Activated gamma-delta T cell treated with anti-CD3 and anti-CD28 coated beads, Interleukin-2, amount 50 U/mL, for 16 hours (primary cell): ENCODE measurements at places on chromosomes 5 and 9.
A peak's percentile ranks its signal among the peaks of the same experiment; 100 is the strongest.

DNA sequence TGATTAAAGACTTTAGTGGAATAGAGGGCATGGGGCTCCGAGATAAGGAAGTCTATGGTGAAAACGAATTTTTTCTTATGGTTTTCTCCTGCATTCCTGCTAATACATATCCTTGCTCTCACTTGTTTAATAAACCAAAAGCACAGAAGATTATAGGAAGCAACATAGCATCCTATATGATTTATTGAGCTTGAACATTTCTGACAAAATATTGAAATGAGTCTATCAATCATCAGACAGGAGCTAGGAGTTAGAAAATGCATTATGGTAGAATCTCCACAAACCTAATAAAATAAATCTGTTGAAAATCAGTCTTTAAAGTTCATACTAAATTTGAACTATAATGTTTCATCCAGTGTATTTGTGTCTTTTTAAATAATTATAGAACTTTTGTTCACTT, 554.6 kb upstream of the RGMB start:
- no peak for DNase-seq

GRCh38 chr9:117763314-117763713, 59.1 kb downstream of the TLR4 start:
- no peak for DNase-seq

GRCh38 chr5:138351056-138351455, 1.4 kb upstream of the KDM3B start:
- no peak for DNase-seq

DNA sequence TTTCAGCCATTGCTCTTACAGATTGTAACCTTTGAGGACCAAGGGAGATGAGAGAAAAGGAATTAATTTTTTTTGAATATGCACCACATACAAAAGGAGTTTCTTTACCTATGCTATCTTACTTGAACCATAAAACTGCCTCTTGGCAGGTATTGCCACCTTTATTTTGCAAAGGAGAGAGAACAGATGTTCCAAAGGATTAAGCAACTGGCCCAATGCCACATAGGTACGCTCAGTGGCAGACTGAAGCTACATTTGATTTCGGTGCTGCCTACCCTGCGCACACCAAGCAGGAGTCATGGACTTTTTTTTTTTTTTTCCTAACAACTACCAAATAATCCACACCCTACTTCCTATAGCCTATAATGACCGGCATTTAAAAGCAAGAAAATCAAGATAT, 43.1 kb downstream of the SAXO1 start:
- DNase-seq, result no peak

GRCh38 chr5:132001647-132002561, 9.6 kb downstream of the ACSL6 start:
- no peak for DNase-seq

- DNase-seq, result no peak
Observed at GRCh38 chr9:8857926-8858595, 1058.5 kb upstream of the DMAC1 start.

GRCh38 chr5:116361171-116361967, 213.3 kb downstream of the SEMA6A start:
- no peak for DNase-seq

GRCh38 chr9:23361096-23361495, 464.9 kb downstream of the ELAVL2 start:
- DNase-seq, result no peak

DNA sequence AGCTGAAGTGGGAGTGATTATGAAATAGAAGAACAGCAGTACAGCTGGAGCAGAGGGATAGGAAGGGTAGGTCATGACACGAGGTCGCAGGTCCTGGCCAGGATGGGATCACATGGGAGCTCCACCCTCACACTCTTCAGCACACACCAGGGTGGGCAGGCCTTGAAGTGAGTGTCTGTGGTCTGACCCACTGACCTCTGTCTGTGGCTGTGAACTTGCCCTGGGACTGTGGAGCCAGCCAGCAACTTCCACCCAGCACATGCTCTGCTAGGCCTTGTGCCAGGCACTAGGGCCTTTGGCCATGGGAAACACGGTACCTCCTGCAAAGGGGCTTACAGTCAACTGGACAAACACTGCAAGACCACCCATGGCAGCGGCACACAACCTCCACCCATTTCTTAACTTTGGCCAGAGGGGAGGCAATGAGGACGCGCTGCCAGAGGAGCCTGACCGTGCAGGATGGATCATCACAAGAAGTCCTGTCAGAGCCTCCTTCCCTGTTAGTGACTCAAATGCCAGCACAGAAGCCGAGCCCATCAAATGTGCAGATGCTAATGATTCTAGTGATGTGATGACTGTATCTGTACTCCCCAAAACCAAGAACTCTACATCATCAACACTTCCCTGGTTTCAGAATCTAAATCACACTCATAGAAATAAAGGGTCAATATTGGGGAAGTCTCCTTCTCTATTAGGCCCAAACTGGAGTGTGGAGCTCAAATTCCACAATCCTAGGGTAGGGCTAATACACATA, 113.6 kb downstream of the DPYSL3 start:
- no peak for DNase-seq

DNA sequence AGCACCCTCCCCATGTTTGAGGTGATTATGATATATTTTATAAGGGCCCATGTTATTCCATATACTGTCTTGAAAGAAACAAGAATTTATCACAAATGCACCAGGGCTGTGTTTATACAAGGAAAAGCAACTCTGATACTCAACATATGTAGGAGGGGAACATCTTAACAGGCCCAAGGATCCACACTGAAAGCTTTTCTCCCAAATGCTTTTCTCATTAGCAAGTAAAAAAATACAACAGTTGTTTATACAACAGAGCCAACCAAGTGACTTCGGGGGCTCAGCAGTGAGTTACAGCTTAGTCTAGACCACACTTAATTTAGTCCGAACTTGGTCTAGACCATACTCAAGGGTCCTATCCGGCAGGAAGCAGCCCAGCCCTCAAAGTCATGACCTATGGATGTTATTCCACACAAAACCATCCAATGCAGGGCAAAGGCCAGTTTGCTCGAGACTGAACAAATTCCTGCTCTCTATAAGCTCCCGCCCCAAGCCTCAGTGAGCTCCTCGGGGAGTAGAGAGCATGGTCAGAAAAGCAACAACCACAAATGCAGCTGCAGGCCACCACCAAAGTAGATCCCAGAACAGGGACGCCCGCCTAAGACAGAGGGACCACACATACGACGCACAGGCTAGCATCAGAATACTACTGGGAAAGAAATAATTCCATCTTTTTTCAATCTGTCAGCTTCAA, 6.8 kb downstream of the GZMK start:
- DNase-seq, result no peak

DNA sequence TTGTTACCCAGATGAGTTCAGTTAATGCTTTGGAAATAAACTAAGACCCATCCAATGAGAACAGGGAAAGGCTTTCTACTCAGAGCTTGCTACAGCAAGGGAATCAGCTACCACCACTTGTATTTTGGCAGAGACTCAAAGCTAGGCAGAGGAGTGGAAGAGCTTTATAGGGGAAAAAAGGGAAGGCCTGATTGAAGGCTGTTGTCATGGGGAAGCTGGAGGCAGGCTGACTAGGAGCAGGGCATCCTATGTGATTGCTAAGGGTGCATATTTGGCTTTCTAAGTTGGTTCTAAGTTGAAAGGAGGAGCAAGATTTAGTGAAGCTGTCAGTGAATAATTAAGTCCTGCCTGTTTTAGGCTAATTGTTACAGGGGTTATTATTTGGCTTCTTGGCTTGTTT, 115.5 kb downstream of the PTTG1 start:
- no peak for DNase-seq

DNA sequence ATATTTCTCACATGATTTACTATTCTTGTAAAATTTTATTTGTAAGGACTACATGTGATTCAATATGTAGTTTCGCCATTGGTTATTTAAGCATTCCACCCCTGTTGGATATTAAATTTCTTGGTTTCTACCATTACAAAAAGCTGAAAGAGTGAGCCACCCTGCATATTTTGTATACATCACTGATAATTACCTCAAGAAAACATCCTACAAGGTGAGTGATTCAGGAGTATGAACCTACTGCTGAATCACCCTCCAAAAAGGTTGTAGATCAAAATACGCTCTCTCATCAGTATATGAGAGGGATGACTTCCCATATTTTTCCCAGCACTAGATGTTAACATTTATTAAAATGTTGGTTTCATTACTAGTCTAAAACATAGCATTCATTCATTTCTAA, 454.3 kb upstream of the WWC1 start:
- no peak for DNase-seq

DNA sequence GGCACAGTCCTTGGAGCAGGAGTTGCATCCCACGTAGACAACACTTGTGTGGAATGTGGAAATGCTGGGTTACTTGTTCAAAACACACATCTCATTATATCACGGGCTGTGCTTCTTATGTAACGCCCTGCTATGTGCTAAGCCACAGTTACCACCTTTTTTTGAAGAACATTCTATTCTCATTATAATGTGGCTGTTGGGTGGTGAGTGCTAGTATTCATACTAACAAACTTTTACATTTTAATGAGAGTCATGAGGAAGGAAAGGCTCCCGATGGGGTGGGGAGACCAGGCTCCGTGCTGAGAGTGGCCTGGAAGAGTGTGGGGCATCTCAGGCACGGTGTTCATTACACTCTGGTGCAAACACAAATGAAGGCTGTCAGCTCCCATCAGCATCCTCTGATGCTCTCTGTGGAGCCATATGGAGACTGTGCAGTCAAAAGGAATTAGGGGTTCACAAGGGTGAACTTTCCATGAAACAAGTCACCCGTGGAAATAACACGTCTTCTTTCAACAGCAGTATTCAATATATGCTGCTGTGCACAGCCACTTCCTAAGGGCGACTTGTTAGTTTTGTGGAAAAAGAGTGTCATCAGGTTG, 153.1 kb upstream of the RAPGEF1 start:
- DNase-seq, result no peak

DNA sequence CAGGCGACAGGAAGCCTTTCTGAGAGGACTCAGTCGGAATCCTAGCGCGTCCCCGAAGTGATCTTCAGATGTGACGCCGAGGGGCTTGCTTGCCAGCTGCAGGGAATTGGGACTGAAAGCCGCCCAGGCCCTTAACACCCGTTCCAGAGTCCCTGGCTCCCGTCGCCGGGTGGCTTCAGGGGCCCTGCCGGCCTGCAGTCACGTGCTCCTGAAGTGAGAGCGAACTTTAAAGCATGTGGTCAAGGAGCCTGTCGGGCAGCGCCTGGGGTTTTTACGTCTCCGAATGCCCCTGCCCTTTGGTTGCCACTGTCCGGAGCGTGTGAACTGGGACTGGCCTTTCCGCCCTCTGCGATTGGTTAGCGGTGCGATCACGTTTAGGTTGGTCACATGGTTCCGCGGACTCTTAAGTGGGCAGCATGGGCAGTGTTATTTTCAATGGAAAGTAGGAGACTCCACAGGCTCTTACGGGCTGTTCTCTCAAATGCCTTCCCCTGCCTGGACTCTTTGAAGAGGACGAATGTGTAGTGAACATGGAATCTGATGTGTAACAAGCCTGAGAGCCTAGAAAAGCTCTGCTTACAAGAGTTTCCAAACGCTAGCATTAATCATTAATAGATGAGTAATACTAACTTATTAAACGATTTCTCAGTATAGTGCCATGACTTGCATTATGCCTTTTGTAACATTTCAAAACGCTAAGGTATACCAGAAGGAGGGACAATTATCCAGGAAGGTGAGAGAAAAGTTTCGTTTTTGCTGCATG, 1.9 kb downstream of the VLDLR start:
- no peak for DNase-seq

DNA sequence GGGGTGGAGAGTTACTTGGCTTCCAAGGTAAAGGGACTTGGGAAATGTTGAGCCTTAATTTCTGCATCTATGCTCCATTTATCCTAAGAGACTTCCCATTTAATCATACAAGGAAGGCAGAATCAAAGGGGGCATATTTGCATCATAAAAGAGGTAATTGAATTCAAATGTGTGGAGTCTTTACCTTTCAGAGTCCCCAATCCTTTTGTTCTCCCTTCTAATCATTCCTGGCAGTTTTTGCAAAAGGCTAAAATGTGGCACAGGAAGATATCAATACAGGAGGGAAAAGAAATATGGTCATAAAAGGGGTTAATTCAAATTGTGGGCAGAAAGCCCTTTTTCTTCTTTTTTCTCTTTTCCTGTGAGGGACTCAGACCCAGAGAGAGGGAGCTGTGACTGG, 69.5 kb downstream of the SFXN1 start:
- DNase-seq, result no peak

GRCh38 chr5:95962475-95962773, 773 bp upstream of the ELL2 start:
- DNase-seq, result no peak

GRCh38 chr5:171092194-171092593, 216.9 kb upstream of the TLX3 start:
- DNase-seq, result no peak

- DNase-seq, result peak; percentile 65
Observed at GRCh38 chr9:125407974-125408900, 146.6 kb downstream of the GAPVD1 start.

- no peak for DNase-seq
Observed at GRCh38 chr9:130459941-130460669, 15.3 kb downstream of the ASS1 start.

- DNase-seq, result no peak
Observed at GRCh38 chr5:178365501-178366440, 133.2 kb upstream of the PHYKPL start.

GRCh38 chr5:159262472-159262858, 625 bp upstream of the UBLCP1 start:
- DNase-seq, result no peak

- DNase-seq, result no peak
Observed at GRCh38 chr5:87946271-87946670, 322.4 kb downstream of the TMEM161B start.

GRCh38 chr9:123262338-123262737, 6.0 kb downstream of the STRBP start:
- DNase-seq, result no peak

- DNase-seq, result no peak
Observed at GRCh38 chr5:66416698-66417097, 179.5 kb upstream of the MAST4 start.

DNA sequence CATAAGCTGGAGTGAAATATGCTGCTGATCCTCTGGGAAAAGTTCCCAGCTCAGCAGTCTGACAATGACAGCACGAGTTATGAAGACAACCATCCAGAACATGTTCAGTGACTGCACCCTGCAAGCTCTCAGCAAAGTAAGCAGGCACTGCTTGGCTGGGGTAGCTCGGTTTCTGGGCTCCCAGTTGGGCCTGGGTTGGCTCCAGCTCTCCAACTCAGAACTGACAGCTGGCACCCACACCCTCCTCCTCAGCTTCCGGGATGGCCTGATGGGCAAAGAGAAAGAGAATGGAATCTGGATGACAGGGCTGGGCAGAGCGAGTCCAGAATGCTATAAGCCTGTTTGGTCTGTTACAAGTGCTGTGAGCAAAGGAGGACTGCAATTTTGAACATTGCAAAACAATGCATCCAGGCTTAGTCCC, 185.0 kb downstream of the CSNK1G3 start:
- no peak for DNase-seq
